ENCODE measurements at places on chromosomes 7 and 10. TPM values are rescaled to one million over a fixed set of nuclear protein-coding genes. Genes with fewer than 3 reads are reported as not detected.

The PALD1 gene
- 31.8 TPM for total RNA-seq

DNA sequence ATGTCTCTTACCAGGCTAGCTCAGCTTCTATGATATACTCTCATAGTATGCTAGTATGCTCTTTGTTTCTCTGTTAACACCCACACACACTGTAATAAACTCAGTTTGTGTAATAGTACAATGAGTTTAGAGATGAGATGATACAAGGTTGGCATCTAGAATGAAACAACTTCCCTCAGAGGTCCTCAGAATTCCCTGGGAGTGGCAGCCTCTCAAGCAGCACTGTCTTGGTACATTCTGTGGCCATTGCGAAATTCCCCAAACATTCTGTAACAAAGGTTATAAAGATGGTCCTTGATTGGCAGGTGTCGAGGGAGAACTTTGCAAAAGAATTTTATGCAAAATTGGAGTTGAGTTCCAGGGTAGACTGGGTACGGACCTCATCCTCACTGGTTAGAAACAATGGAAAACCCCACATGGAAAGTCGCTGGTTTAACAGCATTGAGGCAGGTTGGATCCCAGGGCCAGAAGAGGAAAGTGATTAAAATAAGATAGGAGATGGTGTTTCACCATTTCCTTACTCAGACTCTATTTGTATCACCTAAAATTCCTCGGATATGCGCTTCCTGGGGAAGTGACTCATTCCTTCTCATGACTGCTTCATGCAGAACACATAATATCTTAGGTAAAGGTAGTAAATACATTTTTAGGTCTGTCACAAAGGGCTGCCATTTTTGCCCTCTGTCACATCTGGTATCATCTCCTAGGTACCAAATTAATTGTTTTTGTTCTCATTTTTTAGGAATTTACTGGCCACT is 657.8 kb downstream of the SORCS1 start:
- no peak for DNase-seq

The POLR2J2 gene
- 7.9 TPM for total RNA-seq

GRCh38 chr7:3326246-3326645 is 25.2 kb downstream of the SDK1 start:
- no peak for DNase-seq

DNA sequence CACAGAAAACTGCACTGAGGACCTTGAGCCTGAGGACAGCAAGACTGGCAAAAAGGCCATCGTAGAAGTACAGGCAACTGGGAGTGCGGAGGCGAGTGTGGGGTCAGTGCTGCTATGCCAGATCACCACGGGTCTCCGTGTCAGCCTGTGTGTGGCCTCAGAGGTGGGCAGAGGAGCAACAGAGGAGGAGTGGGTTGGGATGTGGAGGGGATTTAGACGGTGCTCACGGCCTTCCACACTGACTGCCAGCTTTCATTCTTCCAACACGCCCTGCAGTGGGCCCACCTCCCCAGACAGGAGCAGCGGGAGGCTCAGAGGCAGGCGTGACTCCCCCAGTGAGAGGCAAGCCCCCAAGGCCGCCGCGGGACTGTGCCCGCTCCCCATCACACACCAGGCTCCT is 17.0 kb upstream of the ZMIZ1 start:
- no peak for DNase-seq

DNA sequence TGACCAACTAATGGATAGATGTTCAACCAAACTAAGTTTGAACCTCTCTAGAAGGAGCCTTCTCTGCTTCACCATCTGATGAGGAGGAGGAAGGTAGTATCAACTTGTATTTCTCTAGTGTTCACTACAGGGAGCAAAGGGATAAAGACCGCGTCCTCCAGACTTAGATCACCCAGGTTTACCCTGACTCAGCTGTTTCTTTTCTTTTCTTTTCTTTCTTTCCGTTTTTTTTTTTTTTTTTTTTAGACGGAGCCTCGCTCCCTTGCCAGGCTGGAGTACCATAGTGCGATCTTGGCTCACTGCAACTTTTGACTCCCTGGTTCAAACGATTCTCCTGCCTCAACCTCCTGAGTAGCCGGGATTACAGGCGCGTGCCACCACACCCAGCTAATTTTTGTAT is 59.8 kb downstream of the C10orf105 start:
- no peak for DNase-seq

GRCh38 chr10:1642600-1643160 is 94.6 kb downstream of the ADARB2 start:
- no peak for DNase-seq
